ENCODE measurements at places on chromosomes 7 and 10.

DNA sequence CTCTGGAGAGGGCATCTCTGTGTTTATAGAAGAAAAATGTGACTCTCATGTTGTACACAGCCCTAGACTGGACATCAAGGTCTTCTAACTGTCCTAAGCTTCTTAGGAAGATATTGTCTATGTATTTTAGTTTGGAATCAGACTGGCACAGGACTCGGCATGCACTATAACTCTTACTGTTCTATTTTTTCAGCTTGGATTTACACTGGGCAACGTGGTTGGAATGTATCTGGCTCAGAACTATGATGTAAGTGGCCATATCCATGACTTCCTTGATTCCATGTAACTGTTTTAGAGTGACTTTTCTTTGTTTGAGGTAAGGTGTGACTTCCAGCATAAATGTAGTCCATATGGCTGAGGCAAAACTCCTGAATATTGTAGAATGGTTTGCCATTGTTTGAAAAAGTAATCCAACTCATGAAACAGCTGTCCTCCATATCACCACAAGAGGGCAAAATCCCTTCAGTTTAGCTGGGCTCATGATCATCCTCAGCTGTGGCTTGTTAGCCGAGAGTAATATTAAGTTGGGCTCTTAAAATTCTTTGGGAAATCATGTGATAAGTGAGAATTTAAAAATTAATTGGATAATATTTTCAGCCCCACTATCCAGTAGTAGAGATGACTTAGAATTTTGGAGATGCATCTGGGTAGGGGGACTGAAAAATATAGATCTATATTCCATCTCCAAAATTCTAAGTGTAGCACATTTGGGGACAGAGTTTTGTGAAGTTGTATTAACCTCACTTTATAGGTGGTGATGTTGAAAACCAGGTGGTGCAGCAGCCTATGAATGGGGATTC, 10.4 kb downstream of the STMP1 start:
- DNase-seq: peak; percentile 50

DNA sequence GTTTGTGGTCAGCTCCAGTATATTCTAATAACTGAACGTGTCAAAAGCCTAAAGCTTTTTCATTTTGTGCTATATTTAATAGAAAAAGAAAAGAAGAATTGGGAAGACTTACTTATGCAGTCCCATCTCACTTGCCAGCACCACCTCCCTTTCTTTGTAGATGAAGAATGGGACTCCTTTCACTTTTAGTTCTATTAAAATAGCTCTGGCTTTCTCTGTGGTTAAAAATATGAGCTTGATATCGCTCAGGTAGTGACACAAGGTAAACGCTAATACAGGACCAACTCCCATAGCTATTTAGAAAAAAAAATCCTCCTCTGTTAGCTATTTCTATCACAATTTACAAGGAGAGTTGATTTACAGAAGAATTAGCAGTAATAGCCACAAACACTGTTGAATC, 176.8 kb downstream of the PDE1C start:
- DNase-seq: no peak

DNA sequence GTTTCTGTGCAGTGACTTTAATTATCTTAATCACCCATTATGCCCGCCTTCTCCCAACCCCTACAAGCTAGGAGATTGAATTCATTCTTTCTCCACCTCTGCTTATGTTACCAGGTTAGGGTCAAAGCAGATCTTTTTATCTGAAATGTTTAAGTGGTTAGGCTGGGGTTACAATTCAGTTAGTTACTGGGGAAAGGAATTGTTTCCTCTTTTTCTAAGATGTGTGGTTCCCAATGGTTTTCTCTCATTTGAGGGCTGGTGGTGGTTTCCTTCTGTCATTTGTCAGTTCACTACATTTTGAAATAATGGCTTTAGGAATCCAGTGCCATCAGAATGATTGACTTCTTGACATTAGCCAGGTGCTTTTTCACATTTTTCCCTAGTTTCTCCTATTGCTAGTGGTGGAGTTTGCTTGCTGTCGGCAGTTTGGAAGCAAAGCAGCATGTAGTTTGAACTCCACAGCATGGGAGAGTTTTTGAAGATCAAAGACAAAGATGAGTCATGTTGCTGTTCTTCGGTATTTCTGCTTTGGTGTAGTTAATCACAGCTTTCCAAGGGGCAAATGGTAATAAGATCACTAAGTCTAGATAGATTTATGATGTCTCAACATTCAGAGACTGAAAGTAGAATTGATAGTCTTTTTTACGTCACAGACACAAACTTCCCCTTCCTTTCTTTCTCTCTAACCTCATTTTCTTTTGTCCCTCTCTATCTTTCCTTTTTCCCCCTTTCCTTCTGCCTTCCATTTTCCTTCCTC, 168.2 kb downstream of the SND1 start:
- no peak for DNase-seq

GRCh38 chr7:144842377-144842851, 6.6 kb upstream of the TPK1 start:
- DNase-seq: no peak

All from OCI-LY7 (cell line).